ENCODE measurements at places on chromosomes 7 and 10. TPM values are rescaled to one million over a fixed set of nuclear protein-coding genes. Genes with fewer than 3 reads are reported as not detected.

The HABP2 gene
- 0.27 TPM for total RNA-seq

The ARHGAP19 gene
- total RNA-seq = 3.8 TPM

The GATA3 gene
- 2.2 TPM for total RNA-seq

The PPP1R17 gene
- total RNA-seq = under 0.01 TPM

The KIF5B gene
- total RNA-seq = 18.0 TPM

The CUL2 gene
- 7.3 TPM for total RNA-seq

The GHRHR gene
- not detected for total RNA-seq

The HOXA3 gene
- 14.3 TPM for total RNA-seq

The C10orf67 gene
- not detected for total RNA-seq

The TRPV5 gene
- under 0.01 TPM for total RNA-seq

The TCAF2 gene
- total RNA-seq = 6.7 TPM

The UCN3 gene
- total RNA-seq = not detected

The IFIT2 gene
- 3.0 TPM for total RNA-seq

The MOGAT3 gene
- total RNA-seq = not detected

The TUBB8 gene
- total RNA-seq = not detected

The DGKB gene
- not detected for total RNA-seq

The CADPS2 gene
- under 0.01 TPM for total RNA-seq

The ABCA13 gene
- total RNA-seq = 4.3 TPM

The BHLHA15 gene
- 0.27 TPM for total RNA-seq

The EMX2 gene
- not detected for total RNA-seq

The RELN gene
- not detected for total RNA-seq

The GPRIN2 gene
- not detected for total RNA-seq

The PCLO gene
- 1.1 TPM for total RNA-seq

The NUDT1 gene
- total RNA-seq = 44.7 TPM

The TMEM184A gene
- total RNA-seq = 0.27 TPM
